ENCODE measurements at places on chromosomes 7 and 10.
A peak's percentile ranks its signal among the peaks of the same experiment; 100 is the strongest.

DNA sequence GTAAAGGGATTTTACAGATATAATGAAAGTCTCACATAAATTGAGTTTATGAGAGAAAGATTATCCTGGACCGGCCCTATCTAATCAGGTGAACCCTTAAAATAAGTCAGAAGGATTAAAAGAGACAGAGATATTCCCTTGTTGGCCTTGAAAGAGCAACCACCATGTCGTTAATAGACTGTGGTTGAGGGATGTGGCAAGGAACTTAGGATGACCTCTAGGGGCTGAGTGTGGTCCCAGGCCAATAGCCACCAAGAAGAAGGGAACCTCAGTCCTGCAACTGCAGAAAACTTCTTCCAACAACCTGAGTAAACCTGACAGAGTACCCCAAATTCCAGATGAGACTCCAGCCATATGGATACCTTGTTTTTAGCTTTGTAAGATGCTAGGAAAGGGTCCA, 121.5 kb downstream of the POLR1F start:
- DNase-seq = no peak

DNA sequence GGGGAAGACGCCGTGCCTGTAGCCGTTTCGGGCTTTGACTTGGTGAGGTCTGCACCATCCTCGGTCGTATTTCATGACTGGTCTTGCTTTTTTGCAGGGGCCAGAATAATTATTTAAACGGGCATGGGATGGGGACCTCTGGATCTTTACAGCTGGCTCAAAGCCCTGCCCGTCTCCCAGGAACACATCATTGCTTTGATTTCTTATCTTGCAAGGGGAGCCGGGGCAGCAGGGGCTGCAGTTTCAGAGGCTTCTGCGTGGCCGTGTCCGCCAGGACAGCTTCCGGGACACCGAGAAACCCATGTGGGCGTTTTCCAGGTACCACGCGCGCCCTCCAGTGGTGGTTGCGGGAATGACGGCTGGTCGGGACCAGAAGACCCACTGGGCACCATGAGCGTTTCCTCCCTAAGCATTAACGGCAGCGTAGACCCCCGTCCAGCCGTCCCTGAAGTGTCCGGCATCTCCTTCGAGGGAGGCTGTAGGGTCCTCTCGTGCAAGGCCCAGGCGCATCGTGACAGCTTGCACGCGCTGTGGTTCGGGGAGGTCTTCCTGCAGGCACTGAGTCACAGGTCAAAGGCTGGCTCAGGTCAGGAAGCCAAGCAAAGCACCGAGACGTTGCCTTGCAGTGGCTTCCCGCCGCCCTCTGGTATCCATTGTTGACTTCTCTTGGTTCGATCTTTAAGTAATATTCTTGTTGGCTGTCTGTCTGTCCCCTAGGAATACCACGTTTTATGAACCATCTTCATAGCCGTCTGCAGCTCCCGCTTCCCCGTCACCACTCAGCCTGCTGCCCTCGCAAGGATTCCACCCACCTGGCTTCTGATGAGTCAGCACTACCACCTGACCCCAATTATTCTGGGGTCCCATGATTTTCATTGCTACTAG, 16.2 kb upstream of the ZFAND2A start:
- DNase-seq = peak; percentile 81

GRCh38 chr7:134724606-134725005, 54.8 kb upstream of the CALD1 start:
- no peak for DNase-seq

DNA sequence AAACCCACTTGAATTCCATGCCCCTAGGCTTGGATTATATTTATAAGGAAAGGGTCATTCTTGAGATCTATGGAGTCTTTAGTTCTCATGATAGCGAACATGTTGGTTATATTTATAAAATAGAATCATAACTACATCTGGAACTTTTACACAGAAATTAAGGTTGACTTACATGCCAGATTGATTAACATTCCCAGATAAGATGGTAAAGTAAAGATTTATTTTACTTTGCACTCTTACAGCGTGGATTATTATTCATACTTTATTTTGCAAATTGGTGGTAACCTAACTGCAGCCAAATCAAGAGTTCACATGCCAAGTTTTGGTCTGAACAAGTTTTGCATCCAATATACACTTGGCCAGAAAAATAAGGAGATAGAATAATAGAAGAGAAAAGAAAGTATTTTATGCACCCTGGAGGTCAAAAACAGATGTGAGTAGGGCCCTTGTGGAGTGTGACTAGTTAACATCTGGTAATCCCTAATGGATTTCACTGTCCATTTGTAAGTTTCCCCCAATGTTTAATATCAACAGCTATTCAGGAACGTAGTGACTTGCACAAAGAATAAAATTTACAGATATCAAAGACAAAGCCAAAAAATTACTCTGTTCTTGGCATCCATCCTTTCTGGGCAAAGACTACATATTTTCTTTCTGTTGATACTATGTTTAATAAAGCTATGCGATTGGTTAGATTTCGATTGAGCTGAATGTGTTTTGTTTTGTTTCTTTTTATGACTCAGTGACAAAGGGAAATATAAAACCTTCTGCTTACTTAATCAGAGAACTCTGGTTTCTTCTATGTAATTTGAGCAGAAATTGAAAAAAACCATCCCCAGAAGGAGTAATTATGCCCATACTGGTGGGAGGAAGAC, 10.1 kb upstream of the TMEM26 start:
- no peak for DNase-seq

DNA sequence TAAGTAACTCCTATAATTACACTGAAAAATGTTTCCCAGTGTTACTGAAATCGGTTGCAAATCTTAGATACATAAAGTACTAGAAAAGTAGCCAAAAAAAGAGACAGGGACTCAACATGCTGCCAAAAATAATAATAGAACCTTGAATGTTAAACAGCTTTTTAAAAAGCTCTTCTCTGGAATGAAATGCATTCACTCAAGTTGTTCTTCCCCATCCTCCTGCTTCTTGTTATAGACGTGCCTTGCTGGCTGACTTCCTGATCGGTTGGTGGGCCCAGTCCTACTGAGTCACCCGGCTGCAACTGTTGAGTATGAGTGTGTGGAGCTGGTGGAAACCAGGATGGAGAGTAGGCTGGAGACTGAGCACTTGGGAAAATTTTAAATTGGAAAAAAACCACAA, 30.6 kb upstream of the RAPGEF5 start:
- no peak for DNase-seq

GRCh38 chr10:79355420-79356017, 8.2 kb downstream of the PPIF start:
- DNase-seq = no peak

- no peak for DNase-seq
Observed at GRCh38 chr7:148914208-148914777, 30.2 kb upstream of the EZH2 start.

DNA sequence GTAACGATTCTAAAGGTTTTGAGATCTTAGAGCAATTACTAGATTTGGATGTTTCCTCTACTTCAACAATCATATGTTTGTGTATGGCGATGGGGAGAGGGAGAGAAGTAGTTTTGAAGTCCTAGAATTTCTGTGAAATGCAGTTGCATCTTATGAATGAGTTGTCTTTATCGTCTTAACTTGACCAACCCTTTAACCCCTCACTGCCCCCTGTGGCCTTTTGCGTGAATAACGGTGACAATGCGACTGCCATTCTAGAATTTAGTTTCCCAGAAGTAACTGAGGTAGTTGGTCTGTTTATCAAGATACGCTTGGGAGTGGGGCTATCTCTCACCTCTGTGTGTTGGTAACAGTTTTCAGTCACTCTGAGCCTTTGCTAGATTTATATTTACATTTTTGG, 204.6 kb downstream of the HDAC9 start:
- DNase-seq = no peak

DNA sequence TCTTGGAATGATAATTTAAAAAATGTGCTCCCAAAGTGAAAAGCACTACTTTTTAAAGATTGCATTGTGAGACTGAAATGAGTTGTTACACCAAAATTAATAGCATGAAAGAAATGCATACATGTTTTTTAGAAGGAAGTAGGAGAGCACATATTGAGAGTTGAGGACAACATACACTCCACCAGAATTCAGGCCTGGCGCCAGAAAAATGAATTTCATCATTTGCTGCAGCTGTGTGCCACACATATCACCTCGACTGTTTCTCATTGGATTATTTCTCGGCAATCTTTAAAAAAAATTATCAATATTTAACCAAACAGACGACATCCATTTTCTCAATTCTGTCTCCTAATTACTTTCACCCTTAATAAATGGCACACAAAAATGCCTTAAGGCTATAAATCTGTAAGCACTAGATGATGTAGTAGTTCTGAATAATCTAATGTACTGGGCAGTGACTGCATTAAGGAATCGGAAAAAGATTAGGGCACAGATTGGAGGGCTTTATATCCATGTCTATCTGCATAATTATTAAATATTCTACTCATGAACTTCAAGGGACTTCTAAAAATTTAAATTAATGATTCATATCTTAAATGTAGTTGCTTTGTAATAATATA, 590.4 kb downstream of the NXPH1 start:
- DNase-seq = no peak

DNA sequence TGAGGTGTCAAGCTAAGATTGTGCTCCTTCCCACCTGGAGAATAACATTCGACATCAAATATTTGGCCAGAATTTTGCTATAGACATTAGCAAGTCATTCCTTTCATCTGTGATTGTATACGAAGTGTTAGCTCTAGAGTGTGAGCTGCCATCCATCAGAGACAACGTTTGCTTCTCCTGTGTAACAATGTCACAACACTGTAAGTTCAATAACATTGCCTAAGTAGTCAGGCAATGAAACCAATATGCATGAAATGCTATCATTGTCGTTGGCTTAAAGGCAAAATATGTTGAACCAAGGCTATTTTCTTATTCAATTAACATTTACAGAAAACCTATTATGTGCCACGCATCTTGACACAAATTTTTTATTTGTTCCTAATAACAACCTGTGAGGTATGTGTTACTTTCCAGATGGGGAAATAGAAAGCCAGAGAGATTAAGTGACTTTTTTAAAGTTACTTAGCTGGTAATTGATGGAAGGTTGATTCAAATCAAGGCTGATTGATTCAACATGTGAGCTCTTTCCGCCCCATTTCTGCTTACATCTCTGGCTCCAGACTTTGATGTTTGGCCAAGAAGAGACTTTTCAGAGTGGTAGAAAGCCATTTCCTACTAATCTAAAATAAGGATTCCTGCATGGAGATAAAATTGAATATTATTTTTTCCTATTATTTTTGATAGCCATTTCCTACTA, 32.0 kb downstream of the BET1 start:
- no peak for DNase-seq

DNA sequence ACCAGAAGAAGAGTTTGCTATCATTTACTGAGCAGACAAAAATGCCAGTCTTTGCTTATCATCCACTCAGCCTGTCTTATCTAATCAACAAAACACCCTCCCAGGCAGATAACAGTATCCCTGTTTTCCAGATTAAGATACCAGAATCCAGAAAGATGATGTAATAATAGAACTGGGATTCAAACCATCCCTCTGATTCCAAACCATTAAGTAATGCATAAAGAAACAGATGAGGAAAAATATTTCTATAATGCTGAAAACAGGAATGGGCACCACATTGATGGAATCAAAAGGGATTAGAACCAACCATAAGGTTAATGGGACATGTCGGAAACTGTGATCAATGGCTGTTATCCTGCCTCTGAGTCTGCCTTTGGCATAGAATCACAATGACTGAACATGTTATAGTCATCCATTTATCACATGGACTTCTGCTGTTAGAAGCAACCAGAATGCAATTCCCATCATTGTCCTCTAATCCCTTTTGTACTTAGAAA, 92.1 kb upstream of the RSU1 start:
- no peak for DNase-seq

GRCh38 chr10:78805176-78805575, 263.6 kb upstream of the ZMIZ1 start:
- DNase-seq = no peak

- no peak for DNase-seq
Observed at GRCh38 chr7:129630341-129630740, 18.8 kb downstream of the NRF1 start.

DNA sequence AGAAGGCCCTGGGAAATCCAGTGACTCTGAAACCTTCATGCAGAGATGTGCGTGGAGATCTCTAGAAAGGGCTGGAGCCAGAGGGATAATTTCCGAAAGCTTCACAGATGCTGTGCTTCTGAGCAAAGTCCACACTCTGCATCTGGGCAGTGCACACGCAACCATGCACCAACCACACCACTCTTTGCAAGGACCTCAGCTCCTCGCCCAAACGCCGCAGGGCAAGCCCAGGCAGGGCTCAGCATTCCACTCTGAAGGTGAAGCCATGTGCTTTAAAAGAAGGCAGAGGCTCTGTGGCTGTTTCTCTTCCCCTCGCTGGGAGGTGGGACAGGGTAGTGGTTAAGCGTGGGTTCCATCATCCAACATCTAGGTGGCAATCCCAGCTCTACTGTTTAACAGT, 48.4 kb downstream of the ASB13 start:
- DNase-seq = no peak

GRCh38 chr7:8109196-8110022, 140.8 kb downstream of the GLCCI1 start:
- no peak for DNase-seq

- DNase-seq = peak; percentile 21
Observed at GRCh38 chr7:150942001-150942590, 36.0 kb downstream of the KCNH2 start.

DNA sequence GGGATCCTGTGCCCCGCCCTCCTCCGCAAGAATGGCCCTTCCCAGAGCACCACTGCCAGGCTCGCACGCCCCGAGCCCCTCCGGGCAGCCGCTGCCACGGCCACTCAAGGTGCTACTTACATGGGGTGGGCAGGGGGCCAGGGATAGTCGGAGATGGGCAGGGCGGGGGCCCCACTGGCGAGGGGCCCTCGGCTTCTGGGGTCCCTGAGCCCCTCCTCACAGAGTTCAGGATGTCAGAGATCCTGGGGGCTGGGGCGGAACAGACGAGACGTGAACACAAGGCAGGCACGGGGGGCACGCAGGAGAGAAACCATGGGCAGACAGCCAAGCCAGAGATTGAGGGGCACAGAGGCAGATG, 25.6 kb downstream of the YKT6 start:
- no peak for DNase-seq

DNA sequence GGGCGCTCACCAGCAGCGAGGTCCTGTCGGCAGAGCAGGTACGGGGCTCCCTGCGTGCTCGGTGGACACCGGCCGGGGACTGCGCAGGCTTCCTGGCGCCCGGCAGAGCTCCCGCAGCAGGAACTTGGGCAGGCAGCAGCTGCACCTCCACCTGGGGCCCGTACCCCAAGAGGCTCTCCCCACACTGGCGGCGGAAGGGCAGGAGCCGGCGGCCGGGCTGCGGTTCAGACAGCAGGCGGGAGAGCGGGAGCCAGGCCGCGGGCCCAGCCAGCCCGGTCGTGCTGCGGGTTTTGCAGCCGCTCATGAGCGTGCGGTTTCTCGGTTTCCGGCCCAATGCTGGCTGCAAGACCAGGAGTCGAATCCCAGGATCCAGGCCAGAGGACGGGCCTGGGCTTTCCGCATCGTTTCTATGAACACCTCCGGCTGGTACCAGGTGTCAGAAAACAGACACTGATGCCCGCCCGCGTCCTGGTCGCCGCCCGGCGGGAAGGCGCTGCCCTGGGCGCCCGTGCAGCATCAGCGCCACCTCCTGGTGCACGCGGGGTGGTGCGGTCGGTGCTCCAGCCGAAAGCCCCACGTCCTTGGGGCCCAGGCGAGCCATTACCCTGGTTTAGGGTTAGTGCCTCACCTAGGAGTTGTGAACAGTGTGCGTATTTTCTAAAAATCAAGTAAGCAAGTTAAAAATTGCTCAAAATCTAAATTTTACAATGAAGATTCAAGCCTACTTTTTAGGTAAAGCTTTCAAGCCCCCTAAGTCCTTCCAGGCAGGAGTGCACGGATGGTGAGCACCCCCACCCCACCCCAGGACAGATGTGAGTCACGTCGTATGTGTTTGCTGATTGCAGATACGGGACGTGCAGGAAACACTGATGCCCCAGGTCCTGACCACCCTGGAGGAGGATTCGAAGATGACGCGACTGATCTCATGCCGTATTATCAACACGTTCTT, 47.4 kb upstream of the PRKAR1B start:
- peak; percentile 62 for DNase-seq
